ENCODE measurements at places on chromosomes 2 and 18. TPM values are rescaled to one million over a fixed set of nuclear protein-coding genes. Genes with fewer than 3 reads are reported as not detected.

DNA sequence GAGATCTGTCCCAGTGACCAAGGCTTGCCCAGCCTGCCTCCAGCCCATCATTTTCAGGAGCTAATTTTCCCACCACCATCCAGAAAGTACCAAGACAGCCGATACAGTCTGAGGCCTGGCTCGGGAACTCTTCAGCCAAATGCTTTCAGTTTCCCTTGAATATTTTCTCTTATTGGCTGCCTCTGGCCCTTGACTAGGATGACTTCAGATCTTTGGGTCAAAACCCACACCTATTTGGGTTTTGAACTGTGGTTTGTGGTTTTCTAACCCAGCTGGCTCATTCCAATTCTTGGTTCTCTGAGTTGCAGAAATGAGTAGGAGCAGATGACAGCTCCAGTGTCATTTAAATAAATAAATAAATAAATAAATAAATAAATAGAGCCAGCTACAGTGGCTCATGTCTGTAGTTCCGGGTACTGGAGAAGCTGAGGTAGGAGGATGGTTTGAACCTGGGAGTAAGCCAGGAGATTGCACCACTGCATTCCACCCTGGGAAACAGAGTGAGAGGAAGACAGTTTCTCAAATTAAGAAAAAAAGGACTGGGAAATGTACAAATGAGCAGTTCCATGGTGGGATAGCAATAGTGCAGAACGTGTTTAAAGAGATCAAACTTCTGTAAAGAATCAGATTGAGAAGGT lies 465.0 kb upstream of the SOX11 start:
- DNase-seq: no peak

GRCh38 chr18:42165922-42166513 lies 211.0 kb downstream of the PIK3C3 start:
- DNase-seq: no peak

Gene RSAD2
- total RNA-seq: 2.7 TPM

DNA sequence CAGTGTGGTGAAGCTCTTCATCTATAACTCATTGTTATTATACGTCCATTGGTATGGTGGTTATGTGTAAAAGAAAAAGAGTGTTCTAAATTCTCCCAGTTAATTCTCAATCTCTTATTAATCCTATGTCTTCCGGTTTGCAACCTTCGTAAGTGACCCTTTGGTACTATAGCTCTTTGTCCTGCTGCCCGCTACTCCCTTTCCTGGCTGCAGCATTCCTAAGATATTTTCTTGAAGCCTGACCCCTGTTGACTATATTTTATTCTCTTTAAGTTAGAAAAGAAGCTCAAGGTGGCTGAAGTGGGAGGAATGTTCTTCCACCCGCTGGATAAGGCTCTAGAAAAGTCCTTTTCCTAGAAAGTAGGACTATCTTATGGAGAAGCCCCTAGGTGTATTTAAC lies 684.8 kb downstream of the SOCS6 start:
- DNase-seq: no peak

Gene UGT1A4
- not detected for total RNA-seq

GRCh38 chr2:179664972-179665812 lies 196.2 kb downstream of the ZNF385B start:
- no peak for DNase-seq

DNA sequence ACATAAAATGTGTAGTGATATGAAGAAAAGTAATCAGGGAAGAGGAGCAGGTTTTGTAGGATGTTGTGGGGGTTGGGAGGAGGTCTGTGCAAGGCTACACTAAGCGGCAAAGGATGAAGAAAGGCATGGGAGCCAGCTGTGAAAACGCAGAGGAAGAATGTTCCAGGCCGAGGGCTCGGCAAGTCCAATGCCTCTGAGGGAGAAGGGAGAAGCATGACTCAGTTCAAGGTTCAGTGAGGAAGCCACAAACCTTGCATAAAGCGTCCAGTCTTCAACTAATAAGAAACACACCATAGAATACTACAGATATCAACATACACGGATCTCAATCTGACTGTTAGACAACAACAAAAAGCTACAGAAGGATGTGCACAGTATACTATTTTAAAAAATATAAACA lies 16.2 kb downstream of the EPB41L3 start:
- DNase-seq: no peak

Gene TMEM163
- total RNA-seq: 0.16 TPM

Gene FAP
- 0.29 TPM for total RNA-seq

GRCh38 chr2:237059155-237059875 lies 26.4 kb upstream of the COPS8 start:
- DNase-seq: no peak

Gene AGXT
- not detected for total RNA-seq

GRCh38 chr18:30328839-30329238 lies 713.7 kb downstream of the DSC3 start:
- DNase-seq: no peak

- DNase-seq: no peak
Measured at GRCh38 chr18:13989199-13989598, 73.9 kb upstream of the MC2R start.

GRCh38 chr2:8609357-8609811 lies 72.5 kb upstream of the ID2 start:
- DNase-seq: no peak

DNA sequence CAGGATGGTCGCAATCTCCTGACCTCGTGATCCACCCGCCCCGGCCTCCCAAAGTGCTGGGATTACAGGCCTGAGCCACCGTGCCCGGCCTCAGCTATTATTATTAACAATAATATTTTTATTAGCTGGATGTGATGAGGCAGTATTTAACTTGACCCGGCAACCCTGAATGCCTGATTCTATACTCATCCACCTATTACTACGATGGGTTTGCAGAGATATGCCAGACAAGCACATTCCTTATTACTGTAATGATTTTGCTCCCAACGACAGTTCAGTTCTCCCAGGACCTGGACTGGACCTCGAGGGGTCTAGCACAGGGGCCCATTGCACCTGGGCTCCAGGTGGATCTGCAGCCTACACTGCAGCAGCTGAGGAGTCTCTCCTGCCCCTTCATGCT lies 32.6 kb downstream of the BMP10 start:
- no peak for DNase-seq

GRCh38 chr18:6639305-6639704 lies 90.2 kb upstream of the ARHGAP28 start:
- DNase-seq: no peak

Measured in activated naive CD4-positive, alpha-beta T cell treated with anti-CD3 and anti-CD28 coated beads, Interleukin-2, amount 50 U/mL, for 72 hours (primary cell).